Activated CD4-positive, alpha-beta T cell treated with anti-CD3 and anti-CD28 coated beads, Interleukin-2, amount 50 U/mL, for 16 hours (primary cell): ENCODE measurements at places on chromosomes 6 and 20.

DNA sequence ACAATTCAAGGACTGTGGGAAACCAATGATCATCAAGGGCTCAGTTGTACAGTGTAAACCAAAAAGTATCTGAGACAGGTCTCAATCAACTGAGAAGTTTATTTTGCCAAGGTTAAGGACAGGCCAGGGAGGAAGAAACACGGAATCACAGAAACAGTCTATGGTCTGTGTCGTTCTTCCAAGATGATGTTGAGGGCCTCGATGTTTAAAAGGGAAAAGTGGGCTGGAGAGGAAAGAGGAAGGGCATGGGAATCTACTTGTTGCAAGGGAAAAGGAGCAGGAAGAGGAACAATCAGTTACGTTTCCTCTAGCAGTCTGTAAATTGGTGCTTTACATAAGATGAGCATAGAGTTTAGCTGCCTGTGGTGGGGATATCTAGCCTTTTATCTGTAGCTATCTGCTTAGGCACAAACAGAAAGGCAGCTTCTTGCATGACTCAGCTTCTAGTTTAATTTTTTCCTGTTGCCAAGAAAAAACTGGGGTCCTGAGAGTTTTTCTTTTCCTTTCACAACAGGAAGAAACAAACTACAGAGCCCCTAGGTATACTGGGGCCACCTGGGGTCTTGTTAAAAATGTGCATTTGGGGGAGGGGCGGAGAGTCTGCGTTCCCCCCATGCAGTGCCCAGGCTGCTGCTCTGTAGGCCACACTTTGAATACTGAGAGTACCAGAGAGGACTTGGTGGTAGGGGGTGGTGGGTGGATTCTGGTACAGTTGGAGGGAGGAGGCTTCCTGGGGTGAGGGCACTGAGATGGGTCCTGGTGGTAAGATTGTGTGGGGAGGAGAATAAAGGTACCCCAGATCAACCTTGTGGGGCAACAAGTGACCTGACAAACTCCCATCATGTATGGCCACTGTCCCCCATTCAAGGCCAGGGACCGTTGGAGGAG is 35.3 kb upstream of the EZR start:
- peak; percentile 51 for DNase-seq

DNA sequence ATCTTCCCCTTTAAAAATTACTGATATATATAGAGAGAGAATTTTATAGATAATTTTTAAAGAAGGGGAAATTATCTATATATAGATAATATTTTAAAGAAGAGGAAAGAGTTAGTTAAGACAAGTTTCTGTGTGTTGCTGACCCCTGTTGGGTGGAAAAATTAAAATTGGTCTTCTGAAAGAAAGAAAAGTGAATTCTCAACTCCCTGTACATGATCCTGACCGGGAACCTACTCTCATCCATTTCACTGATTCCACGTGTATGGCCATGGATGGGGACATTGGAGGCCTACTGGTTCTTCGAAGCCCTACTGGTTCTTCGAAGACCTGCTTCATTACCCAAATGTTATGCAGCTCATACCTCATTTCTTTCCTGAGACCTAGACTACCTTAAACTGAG is 53.0 kb upstream of the TCF21 start:
- DNase-seq = no peak

DNA sequence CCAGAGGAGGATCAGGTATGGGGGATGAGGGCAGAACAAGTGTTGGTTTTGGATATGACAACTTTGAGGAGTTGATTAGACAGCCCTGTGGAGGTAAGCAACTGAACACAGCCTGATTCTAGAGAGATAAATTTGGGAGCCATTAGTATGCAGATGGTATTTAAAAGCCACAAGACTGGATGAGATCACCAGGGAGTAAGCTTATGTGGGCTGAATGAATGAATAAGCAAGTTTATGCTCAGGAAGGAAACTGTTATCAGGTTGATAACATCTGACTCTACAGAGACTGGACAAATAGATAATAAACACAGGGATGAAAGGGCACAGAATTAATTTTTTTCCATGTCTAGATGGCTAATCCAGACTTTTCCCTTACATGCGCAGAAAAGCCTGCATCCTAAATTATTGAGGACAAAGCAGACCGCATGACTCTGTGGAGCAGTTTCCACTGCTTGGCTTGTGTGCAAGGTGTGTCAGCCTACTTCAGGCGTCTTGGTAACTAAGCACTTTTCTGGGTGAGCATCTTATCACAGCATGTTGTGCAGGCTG is 150.6 kb downstream of the GJA10 start:
- peak; percentile 53 for DNase-seq

- no peak for DNase-seq
Measured at GRCh38 chr6:125498606-125499005, 196.8 kb upstream of the HDDC2 start.

- no peak for DNase-seq
Measured at GRCh38 chr6:20464041-20464440, 62.4 kb downstream of the E2F3 start.

DNA sequence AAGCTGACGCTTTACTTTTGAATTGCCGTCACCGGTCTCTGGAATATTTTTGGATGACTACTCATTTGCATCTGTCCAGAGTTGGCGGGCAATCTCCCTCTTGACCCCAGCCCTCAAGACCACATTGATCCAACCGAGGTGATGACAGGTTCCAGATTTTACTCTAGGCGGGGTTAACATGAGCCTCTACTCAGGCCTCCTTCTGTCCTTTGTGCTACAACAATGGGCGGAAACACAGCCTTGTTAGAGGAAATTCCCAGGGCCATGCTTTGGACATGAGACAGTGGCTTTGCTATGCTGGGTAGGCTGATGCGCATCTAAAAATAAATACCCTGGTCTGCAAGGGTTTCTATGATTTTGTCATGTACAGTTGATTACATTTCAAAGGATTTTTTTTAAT is 27.0 kb upstream of the ADGRF5 start:
- no peak for DNase-seq

DNA sequence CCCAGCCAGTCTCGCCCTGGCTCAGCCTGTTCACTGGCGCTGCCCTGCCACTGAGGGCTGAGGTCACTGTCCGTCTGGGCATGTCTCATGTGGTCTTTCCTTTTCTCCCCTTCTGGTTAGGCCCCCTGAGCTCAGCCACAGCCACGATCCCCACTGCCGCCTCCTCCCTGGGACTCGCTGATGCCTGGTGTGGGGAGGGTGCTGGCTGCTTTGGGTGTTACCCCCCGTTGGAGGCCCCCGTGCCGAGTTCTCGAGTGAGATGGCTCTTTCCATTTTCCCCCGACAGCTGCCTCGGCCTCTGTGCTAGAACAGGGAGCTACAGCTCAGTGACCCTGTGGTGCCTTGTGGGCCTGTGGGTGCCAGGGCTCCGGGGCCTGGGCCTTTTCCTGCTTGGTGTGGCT is 14.9 kb upstream of the TCFL5 start:
- DNase-seq = no peak

GRCh38 chr6:90586836-90587638 is at the start of gene MAP3K7:
TSS of gene MAP3K7 (minus strand) at chr6:90587072. CDS start at chr6:90586883, 189 bp downstream.
- peak; percentile 96 for DNase-seq

DNA sequence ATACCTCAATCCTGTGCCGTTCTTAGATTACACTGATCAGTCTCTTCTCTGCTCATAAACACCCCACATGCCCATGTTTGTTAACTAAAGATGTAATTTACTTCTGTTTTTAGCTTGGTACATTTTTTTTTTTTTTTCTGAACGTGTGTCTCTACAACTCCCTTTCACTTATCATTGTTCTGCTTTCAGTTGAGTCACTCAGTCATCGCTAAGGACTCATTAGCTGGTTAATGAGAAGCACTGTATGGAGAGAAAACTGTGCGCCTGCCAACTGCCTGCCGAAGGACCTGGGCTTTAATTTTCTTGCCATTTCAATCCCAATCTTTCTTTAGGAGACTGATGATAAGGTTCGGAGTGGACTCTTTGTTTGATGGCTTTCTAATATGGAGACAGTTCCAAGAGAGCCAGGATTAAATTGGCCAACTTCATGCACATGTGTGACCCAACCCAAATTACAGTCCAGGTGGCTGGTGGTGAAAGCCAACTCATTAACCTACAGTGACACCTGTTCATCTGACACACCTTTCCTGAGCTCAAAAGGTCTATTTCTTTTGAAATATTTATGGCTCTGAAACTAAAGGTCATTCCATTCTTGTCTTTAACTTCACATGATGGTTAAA is 334.1 kb downstream of the BCKDHB start:
- no peak for DNase-seq

DNA sequence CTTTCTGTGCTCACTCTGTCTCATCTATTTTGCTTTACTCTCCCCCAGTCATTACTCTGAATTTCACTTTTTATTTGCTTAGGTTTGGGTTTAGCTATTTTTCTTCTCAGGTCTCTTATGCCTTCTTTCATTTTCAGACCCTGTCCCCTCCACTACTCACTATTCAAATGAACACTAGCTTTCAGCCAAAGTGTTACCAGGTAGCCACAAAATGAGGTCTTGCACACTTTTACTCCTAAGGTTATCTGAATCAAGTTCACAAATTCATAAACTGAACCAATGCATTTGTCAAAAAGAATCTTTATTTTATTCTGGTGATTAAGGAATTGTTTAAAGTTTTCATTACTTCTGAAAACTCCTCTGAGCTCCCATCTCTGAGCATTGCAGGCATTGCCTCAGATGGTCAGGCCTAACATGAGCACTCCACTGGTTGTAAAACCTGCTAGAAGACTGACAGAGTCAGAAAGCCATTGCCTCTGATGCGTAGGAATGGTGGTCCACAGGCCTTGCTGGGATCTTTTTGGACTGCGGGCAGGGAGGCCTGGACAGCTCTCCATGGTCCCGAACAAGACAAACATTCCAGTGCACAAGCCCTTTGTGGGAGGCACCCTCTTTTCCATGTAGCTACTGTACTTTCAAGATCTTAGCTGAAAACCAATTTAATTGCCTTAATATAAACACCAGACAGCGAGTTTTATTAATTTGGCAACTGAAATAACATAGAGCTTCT is 48.5 kb downstream of the FYN start:
- peak; percentile 62 for DNase-seq

DNA sequence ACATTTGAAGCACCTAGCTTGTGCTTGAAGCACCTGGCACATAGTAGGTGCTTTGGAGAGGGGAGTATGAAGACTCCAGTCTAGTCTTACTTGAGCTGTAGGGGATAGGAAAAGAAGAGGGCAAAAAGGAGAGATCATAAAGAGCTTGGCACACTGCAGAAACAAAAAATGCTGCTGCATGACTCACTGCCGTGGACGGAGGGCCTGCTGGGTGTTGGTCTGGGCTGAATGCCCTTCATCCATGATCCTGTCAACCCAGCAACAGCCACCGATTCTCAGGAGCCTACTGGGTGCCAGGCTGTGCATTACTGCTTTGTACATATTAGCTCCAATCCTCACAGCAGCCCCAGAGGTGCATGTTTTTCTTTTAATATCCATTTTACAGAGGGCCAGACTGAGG is 6.0 kb downstream of the PDYN start:
- no peak for DNase-seq

- no peak for DNase-seq
Measured at GRCh38 chr20:32442630-32443373, 84.7 kb downstream of the ASXL1 start.

- no peak for DNase-seq
Measured at GRCh38 chr6:135801755-135802465, 49.6 kb upstream of the PDE7B start.

GRCh38 chr6:32327103-32327502 is 44.6 kb downstream of the TSBP1 start:
- peak; percentile 59 for DNase-seq

DNA sequence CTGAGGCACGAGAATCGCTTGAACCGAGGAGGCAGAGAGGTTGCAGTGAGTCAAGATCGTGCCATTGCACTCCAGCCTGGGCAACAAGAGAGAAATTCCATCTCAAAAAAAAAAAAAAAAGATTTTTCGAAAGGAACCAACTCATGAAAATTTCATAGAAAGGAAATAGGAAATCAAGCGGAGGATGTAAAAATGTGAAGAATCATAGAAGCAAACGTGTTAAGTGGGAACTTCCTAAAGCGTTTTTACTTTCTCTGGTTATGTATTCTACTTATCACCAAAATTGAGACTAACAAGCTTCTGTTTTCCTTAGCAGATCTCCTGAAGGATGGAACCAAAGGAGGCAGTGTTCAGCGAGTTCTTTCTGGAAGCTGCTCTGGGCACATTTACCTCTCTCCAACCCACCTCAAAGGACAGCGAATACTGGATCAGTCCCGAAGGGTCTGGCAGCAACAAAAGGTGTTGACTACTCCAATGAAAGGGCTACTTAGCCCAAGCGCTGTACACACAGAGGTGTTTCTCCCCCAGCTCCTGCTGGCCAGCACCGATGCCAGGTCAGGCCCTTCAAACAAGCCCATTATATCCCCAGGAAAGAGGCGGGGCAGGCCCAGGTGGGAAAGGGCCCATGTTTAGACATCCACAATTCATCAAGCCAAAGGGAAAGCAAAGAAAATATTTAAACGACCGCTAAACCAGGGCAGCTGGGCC is 327.5 kb upstream of the JARID2 start:
- DNase-seq = no peak

DNA sequence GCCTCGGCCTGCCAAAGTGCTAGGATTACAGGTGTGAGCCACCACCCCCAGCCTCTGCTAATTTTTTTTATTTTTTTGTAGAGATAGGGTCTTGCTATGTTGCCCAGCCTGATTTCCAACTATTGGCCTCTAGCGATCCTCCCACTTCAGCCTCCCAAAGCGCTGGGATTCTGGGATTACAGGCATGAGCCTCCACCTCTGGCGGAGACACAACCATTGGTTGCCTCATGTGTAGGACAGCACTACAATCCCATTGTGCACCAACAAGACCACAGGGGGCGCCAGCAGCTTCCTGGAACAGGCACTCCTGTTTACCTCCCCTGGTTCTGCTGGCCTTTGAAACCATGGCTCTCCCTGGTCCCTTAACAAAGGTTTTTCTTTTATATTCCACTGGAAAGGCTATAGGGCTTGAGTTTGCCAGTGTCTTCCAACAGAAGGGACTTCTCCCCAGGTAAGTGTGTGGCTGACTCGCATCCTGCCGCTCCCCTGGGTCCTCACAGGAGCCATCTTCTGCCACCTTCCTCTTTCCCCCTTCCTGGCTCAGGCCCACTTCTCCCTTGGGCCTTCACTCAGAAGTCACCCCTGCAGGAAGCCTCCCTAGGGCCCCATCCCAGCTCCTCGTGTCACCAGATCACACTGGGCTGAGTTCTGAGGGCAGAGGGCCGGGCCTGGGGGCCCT is 39.2 kb upstream of the TLDC2 start:
- peak; percentile 71 for DNase-seq

GRCh38 chr20:59688999-59689398 is 84.7 kb downstream of the PHACTR3 start:
- no peak for DNase-seq

DNA sequence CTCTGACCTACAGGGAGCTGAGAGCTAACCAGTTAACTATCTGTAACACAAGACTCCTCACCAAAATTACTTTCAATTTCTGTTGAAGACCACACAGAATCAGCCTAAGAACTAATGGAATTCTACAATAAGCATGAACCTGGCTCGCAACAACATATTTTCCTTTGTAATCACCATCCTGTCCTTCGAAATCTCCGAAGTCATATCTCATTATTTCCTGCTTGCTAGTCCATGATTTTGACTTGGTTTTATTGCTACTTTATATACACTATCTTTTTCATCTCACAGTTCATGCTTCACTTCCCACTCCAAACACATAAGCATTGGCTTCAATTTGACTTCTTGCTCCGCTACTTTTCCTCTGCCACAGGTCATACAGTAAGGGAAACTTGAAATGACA is 405.8 kb upstream of the FKBP1C start:
- DNase-seq = no peak

- DNase-seq = no peak
Measured at GRCh38 chr6:169949511-169950097, 198.2 kb downstream of the ERMARD start.
